Calu3 (cell line): ENCODE measurements at places on chromosomes 5 and 9. TPM values are rescaled to one million over a fixed set of nuclear protein-coding genes. Genes with fewer than 3 reads are reported as not detected.
A peak's percentile ranks its signal among the peaks of the same experiment; 100 is the strongest.

- no peak for DNase-seq
- H3K4me1 ChIP-seq = peaks cover 13% of the 10 kb centered on the region
- H3K27ac ChIP-seq = no peak overlapping the region
- H3K36me3 ChIP-seq = no peaks in the 10 kb centered on the region
These were observed 2062.2 kb upstream of the CDH6 start for GRCh38 chr5:29131285-29131684.

- no peak for DNase-seq
- H3K36me3 ChIP-seq = no peaks in the 10 kb centered on the region
- no peak overlapping the region for H3K27ac ChIP-seq
These were observed 123.3 kb downstream of the PHF2 start for GRCh38 chr9:93699650-93700049.

- DNase-seq = no peak
- H3K27me3 ChIP-seq = peaks cover 11% of the 10 kb centered on the region
- no peak overlapping the region for H3K4me3 ChIP-seq
- no peak overlapping the region for H3K27ac ChIP-seq
- no peaks in the 10 kb centered on the region for H3K4me1 ChIP-seq
- H3K36me3 ChIP-seq = peaks cover 5% of the 10 kb centered on the region
These were observed 6.5 kb downstream of the ADAMTS13 start for GRCh38 chr9:133428617-133429101.

- no peak for DNase-seq
- no peaks in the 10 kb centered on the region for H3K27me3 ChIP-seq
- H3K4me1 ChIP-seq = no peaks in the 10 kb centered on the region
- H3K27ac ChIP-seq = no peak overlapping the region
- H3K36me3 ChIP-seq = no peaks in the 10 kb centered on the region
These were observed 160.8 kb downstream of the DNAH5 start for GRCh38 chr5:13783726-13784125.

DNA sequence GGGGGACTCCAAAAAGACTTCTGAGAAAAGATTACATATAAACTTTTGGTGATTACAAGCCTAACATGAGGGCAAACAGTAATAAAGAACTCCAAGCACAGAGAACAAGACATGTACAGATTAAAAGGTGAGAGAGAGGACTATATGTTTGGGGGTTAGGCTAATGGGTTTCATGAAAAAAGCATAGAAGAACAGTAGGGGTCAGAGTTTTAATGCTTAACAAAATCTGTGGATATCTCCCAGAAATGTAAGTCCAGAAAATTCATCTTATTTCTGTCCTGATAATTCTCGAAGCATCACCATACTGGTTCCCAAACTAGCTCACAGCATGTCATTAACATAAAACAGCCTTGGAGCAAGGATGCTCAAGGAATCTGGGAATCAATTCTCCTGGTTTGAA lies 137.2 kb downstream of the ARRDC3 start:
- H3K27me3 ChIP-seq = no peaks in the 10 kb centered on the region
- DNase-seq = no peak
- no peaks in the 10 kb centered on the region for H3K36me3 ChIP-seq
- no peak overlapping the region for H3K4me3 ChIP-seq

- no peak for DNase-seq
- no peaks in the 10 kb centered on the region for H3K36me3 ChIP-seq
- peaks cover 17% of the 10 kb centered on the region for H3K4me1 ChIP-seq
- H3K27ac ChIP-seq = no peak overlapping the region
- no peak overlapping the region for H3K4me3 ChIP-seq
These were observed 24.4 kb downstream of the WHRN start for GRCh38 chr9:114480746-114481435.

DNA sequence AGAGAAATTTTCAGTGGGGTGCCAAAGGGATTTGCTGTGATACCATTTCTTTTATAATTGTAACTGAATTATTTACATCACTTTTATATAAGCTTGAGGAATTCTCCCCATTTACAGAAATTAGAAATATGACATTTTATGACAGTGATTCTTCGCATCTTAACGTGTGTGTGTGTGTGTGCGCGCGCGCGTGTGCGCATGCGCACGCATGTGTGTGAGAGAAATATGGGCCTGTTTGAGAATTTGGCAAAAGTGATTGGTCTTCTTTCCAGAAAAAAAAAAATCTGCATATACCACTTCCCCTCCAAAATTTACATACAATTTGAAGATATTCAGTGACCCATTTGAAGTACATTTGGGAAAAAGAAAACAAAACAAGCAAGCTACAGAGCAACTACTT lies 190.7 kb upstream of the PDE4D start:
- no peak overlapping the region for H3K27ac ChIP-seq
- no peaks in the 10 kb centered on the region for H3K4me1 ChIP-seq
- no peak for DNase-seq
- H3K4me3 ChIP-seq = no peak overlapping the region
- no peaks in the 10 kb centered on the region for H3K36me3 ChIP-seq

DNA sequence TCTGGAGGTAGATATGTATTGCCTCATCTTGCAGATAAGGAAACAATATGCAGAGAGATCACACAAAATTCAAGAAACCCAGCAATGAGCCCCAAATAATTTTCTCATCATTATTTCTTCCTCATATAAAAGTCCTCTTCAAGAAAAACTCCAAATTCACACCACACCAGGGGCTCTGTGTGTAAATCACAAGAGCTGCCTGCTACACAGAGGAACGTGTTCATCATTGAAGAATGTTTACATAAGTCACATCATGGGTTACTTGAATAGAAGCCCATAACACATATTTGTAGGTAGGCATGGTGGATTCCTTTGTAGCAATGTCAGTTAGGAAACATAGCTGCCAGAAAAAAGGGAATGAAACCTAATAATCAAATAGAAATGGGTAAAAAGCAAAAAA lies 308.1 kb upstream of the TLE4 start:
- no peak overlapping the region for H3K27ac ChIP-seq
- no peak overlapping the region for H3K4me3 ChIP-seq
- no peaks in the 10 kb centered on the region for H3K36me3 ChIP-seq
- no peak for DNase-seq
- peaks cover 13% of the 10 kb centered on the region for H3K27me3 ChIP-seq

GRCh38 chr5:43231977-43232376 lies 40.0 kb downstream of the NIM1K start:
- H3K27ac ChIP-seq = no peak overlapping the region
- H3K4me3 ChIP-seq = no peak overlapping the region
- peak; percentile 55 for DNase-seq
- H3K36me3 ChIP-seq = no peaks in the 10 kb centered on the region
- no peaks in the 10 kb centered on the region for H3K27me3 ChIP-seq
- no peaks in the 10 kb centered on the region for H3K4me1 ChIP-seq

GRCh38 chr5:16456103-16456832 lies 9.3 kb downstream of the ZNF622 start:
- H3K4me3 ChIP-seq = peak overlapping the region; percentile 7
- H3K27ac ChIP-seq = peak overlapping the region; percentile 69
- peaks cover 21% of the 10 kb centered on the region for H3K4me1 ChIP-seq
- peak; percentile 19 for DNase-seq
- H3K27me3 ChIP-seq = no peaks in the 10 kb centered on the region
- H3K36me3 ChIP-seq = peaks cover 31% of the 10 kb centered on the region

DNA sequence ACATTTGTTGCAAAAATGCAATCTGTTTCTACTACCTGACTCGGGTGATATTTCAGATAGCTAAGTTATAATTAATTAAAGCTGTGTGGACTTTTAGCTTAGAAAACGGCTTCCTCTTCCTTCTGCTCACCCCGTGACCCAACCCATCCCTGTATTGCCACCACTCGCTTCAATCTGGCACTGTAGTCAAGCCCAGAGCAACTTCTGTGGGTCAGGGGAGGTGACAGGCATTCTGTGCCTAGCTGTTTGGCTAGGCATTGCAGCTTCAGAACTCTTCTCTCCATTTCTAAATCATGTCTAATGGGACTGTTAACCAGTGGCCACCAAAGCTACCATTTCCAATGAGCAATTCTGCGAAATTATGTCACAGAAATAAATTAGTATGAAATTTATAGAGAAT lies 179.7 kb upstream of the TLX3 start:
- DNase-seq = no peak
- no peak overlapping the region for H3K4me3 ChIP-seq
- no peak overlapping the region for H3K27ac ChIP-seq
- H3K27me3 ChIP-seq = no peaks in the 10 kb centered on the region
- H3K4me1 ChIP-seq = no peaks in the 10 kb centered on the region

GRCh38 chr5:169567079-169567478 lies 16.5 kb upstream of the SPDL1 start:
- peaks cover 14% of the 10 kb centered on the region for H3K27me3 ChIP-seq
- H3K27ac ChIP-seq = no peak overlapping the region
- H3K4me3 ChIP-seq = no peak overlapping the region
- DNase-seq = no peak
- H3K36me3 ChIP-seq = no peaks in the 10 kb centered on the region
- H3K4me1 ChIP-seq = no peaks in the 10 kb centered on the region

Gene DROSHA
- total RNA-seq = 72.5 and 79.3 TPM in 2 replicates
